ENCODE measurements at places on chromosomes 12 and 14.

DNA sequence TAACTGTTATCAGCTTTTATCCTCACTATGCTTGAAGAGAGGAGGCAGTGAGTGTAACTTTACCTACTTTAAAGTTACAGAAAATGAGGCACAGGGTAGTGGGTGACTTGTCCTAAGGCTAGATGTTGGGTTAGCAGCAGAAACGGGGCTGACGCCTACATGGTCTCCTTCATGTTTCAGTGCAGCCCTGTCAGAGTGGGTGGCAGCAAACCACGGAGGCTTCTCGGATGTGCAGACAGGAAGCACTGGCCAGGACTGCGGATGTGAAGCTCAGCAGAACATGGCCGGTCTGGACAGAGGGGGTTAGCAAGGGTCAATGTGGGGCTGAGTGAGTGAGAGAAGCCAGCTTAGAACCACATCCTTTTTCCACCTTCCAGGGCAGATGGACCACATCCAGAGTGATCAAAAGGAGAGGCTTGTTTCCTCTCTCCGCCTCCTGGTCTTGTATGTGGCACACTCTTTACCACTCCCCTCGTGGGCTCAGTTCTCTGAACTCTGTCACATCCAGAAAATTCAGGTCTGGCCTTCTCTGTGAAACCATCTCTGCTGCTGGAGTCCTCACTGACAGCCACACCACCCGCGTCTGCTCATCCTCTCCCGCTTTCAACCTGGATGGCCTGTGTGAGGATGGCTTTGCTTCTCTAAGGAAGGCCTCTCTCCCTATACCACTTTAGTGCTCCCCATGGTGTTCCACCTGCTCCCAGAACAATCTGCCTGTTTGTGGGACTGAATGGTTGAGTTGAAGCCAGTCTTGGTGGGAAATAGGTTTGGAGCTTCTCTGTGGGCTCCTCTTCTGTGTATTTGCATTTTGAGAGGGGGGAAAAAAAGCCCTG is 14.1 kb downstream of the SUSD6 start:
- DNase-seq: peak; percentile 87

DNA sequence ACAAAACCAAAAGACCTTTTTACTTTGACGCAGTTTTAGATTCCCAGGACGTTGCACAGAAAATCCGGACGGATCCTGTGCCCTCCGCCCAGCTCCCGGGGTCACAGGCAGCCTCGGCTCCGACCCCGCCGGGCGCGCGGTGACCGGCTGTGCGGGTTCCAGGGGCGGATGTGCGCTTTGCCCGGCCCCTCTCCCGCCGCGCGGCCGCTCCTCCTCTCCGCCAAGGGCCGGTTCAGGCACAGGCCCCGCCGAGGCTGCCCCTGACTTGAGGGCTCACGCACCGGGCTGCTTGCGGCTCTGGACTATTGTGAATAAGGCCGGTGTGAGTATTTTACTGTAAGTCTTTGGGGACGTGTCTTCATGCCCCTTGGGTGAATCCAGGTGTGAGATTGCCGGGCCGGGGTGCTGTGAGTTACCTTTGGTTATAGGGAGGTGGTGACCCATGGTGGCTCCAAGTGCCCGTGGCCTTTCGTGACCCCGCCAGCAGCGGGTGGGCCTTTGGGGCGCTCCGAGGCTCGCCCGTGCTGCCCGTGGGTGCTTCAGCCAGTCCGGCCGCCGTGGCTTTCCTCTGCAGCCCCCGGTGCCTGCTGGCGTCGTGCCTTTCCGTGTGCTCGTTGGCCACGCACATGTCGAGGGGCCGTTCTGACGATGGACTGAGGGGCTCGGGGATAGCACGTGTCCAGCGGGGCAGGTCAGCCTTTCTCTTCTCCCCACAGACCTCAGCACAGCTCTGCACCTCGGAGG is 45.9 kb downstream of the NOC4L start:
- DNase-seq: no peak

DNA sequence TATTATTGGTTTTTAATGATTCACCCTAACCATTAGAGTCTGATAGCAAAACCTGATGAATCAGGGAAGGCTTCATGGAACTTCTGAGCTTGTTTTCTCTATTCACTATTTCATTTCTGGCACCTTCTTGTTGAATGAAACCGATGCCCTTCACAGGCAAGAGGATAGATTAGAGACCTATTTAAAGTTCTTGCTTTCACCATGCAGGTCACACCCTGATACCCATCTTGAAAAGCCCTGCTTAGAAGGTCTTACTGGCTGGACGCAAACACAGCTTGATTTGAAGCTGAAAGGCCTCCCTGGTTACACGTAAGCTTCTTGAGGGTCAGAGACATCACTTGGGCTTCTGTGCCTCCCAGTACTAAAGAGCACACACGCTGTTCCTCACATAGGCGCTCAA is 29.2 kb downstream of the TMEM229B start:
- DNase-seq: no peak

DNA sequence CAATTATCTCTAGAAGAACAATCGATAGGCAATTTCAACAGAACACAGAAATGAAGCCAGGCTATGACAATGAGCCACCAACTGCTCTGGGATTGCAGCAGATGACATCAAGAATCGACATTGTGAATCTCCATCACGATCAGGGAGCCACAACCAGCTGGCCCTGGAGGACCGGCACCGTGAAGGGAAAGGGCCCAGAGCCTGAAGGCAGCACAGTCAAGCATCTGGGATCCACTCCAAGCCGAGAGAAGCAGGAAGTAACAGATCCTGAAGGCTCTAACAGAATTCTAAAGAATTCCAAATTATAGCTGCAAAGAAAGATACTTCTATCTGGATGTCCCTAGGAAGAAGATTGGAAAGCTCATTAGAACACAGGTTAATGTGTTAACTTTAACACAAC is 61.0 kb downstream of the LRRC74A start:
- no peak for DNase-seq

GRCh38 chr14:68771631-68772030 is 21.2 kb downstream of the ZFP36L1 start:
- peak; percentile 51 for DNase-seq

DNA sequence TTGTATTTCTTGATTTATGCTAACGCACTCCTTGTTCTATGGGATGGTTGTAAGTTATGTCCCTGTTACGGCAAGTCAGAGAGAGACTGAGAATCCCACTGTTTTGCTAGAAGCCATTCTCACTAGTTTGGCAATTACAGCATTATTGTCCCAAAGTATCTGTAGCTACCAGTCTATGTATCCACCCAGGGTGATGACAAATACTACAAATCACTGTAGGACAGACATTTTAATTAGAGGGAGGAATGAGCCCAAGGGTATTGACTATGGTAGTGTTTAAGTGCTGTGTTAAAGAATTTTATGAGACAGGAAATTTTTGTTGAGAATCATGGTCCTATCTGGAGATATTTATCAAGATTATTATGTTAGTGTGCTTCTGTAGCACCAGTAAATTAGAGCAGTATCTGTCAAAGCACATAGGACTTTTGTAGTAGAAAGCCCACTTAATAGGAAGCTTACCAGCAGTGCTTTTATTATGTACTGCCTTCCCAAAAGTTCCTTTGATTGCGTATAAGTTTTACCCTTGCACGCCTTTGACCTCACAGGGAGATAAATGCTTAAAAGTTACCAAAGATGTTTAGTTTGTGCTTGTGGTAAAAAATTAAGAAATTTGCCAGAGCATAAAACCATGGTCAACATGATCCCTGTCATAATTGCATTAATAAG is 10.7 kb downstream of the PRKCH start:
- no peak for DNase-seq

GRCh38 chr12:87952850-87953249 is 76.4 kb downstream of the C12orf50 start:
- no peak for DNase-seq

DNA sequence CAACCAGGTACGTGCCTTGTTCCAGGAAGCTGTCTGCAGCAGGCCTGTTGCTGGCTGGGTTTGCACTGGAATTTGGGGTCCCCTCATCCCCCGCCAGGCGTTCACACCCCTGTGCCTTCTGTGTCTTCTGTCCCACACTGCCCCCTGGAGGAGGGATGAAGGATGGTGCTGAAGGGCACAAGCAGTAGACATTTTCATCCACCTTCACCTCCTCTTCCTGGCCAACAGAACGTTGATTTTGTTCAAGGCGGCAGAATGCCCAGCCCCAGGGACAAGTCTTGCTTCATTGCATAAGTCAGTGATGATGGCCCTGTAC is 122.1 kb downstream of the CALM1 start:
- DNase-seq: peak; percentile 60

DNA sequence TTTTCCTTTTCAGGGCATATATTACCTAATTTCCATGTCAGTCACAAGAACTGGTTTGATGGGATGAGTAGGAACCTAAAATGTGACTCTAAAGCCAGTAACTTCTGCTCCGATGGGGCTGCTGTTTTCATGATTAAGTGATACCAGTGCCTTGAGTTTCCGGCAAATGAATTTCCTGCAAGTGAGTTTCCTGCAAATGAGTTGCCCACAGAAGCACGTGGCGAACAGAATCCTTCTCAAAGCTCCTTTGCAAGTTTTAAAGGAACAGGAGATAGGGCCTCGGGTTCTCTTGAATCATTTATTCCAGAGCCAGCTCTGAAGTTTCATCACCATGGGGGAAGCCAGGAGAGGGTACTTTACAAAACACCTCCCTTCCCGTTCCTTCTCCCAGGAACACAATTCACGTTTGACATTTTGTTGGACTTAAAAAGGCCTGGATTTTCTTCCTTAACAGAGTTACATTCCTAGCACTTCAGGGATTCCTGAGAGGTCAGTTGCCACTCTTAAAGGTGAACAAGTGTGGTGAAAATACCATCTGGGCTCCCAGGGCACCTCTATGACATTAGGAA is 2.2 kb upstream of the PPTC7 start:
- peak; percentile 57 for DNase-seq

DNA sequence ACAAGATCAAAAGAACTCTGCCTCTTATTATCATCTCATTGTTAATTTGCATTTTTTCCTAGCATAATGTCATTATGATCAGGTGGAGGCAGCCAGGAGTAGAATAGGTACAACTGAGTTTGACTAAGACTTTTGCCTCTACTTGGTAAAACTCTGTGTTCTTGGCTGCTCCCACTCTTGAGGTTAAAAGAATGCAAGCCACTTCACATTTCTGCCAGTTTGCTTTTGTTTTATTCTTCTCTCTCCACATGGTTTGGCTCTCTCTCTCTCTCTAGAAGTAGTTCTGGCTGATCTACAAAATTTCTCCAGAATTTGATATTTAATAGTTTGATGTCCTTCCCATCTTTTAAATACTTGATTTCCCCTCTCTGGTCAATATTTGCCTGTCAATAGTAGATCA is 170.7 kb upstream of the E2F7 start:
- DNase-seq: no peak

GRCh38 chr14:71534506-71534905 is 397.7 kb upstream of the RGS6 start:
- DNase-seq: no peak

- DNase-seq: no peak
Measured at GRCh38 chr12:131345521-131346436, 365.1 kb upstream of the SFSWAP start.

DNA sequence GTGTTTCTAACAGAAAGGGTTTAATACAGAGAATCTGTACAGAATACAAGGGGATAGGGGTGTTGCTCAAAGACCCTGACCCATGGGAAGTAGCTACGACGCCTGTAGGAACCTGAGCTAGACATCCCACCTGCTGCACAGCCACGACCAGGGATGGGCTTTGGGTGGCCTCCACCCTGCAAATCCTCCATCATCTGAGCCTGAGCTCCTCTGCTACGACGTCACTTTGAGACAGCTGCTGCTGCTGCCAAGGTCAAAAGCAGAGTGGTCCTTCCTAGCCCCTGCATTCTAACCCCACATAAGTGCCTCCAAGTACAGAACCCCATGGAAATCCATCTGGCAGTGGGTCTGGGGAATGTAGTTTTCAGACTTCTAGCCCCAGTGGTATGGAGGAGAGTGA is 43.8 kb downstream of the JAG2 start:
- DNase-seq: peak; percentile 12

Data from activated CD4-positive, alpha-beta memory T cell treated with anti-CD3 and anti-CD28 coated beads, Interleukin-2, amount 10 ng/mL, durations not matched to agents 7 days and 5 days (primary cell).